B cell (primary cell): ENCODE measurements at places on chromosomes 5 and 9. TPM values are rescaled to one million over a fixed set of nuclear protein-coding genes. Genes with fewer than 3 reads are reported as not detected.

Gene SPEF2
- total RNA-seq, result 0.59 and 1.00 TPM in 2 replicates

Gene ASTN2
- 3.3 and 3.6 TPM in 2 replicates for total RNA-seq

Gene EIF4E1B
- not detected in 2 replicates for total RNA-seq

Gene ABL1
- 44.5 and 46.0 TPM in 2 replicates for total RNA-seq

Gene SOX30
- total RNA-seq, result 0.29 and 0.49 TPM in 2 replicates

Gene PHF24
- total RNA-seq, result not detected in 2 replicates

Gene CHD1
- 91.4 and 96.1 TPM in 2 replicates for total RNA-seq

Gene SHOC1
- not detected in 2 replicates for total RNA-seq

Gene EQTN
- 0.95 TPM in 1 of 2 replicates, not detected in the other for total RNA-seq

GRCh38 chr5:124605541-124605940 is 140.9 kb downstream of the ZNF608 start:
- no peak for DNase-seq

- DNase-seq, result no peak
Observed at GRCh38 chr5:133642153-133642722, 29.9 kb upstream of the FSTL4 start.

DNA sequence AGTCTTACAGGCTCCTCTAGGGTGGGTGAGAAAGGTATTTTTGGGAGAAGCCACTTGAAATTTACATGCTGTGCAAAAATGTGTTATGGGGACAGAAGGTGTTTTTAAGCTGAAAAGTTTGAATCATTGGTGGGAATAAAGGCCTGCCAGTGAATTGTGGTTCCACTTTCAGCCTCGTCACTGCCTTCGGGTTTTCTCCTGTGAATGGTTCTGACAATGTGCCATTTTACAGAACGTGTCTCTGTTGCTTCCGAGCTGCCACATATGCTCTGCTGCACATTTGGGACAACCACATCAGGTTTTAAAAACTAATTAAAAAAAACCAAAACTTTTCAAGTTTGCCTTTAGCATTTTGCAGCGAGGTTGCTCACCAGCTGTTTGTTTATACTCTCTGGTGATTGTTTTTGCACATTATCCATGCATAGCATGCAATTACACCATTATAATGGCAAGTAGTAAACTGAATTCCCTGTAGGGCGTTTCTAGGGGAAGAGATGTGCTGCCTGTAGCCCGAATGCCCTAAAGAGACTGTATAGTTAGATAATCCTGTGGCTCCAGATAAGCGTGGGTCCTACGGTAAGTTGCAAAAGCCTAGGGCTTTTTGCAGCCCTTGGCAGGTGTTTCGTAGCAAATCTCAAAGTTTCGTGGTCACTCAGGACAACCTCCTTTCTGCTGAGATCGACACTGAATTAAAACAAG is 40.1 kb upstream of the SUB1 start:
- DNase-seq, result no peak

GRCh38 chr5:121384359-121384758 is 467.3 kb upstream of the FTMT start:
- DNase-seq, result no peak

GRCh38 chr5:34923694-34924461 is 5.5 kb upstream of the DNAJC21 start:
- DNase-seq, result no peak

DNA sequence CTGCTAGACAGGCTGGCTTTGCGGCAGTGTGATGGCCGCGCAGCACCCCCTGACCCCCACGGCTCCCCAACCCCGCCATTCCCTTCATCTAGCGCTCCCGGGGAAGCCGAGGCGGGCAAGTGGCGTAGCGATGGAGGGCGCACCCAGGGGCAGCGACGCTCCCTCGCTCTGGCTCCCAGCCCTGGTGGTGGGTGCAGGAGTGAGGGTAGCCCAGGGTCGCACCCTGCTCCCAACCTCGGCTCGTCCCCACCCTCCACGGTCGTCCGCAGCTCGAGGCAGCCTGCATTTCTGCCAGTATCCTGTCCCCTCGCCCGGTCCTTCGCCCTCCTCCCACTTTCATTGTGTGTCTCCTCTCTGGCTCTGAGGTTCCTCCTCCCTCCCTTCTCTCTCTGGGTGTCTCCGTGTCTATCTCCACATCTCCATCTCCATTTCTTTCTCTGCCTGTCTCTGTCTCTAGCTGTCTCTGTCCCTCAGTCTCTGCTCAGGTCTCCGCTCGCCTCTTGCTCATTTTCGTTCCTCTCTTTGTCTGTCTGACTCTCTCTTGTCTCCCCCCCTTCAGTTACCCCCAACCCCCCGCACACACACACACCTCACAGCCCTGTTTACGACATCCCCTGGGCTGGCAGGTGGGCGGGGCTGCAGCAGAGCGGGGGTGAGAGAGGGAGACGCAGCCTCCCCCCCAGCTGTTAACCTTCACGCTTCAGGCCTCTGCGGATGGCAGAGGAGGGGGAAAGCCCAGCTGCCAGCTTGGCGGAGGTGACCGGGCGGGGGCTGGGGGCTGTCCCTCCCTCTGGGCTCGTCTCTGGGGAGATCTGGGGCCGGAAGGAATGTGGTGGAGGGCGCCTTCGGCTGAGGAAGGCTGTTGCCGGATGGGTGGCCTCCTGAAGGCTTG is 48.7 kb upstream of the PSD2 start:
- DNase-seq, result peak; percentile 94

DNA sequence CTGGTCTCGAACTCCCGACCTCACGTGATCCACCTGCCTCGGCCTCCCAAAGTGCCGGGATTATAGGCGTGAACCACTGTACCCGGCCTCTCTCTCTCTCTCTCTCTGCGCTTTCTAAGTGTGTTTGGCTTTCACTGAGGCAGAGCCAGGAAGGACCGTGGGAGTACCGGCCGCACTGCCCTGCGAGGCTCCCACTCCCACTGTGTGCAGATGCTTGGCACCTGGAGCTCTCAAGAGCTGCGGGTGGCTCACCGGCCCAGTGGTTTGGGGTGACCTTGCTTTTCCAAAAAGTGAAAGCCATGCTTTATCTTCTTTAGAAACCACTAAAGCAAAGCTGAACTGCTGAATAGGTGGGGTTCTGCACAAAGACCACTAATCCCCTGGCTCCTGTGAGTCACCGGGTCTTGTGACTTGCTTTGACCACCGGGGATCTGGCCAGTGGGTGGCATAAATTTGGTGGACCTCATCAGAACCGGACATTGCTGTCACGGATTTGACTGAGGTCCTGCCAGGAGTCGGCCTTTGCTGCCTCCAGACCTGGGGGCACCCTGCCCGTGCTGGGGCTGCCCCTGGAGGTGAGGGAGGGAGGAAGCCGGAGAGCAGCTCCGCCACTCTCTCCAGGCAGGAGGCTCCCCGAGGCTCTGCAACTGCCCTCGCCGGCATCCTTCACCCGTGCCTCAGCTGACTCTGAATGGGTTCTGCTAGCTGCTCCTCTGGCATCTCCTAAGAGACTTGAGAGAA is 228.9 kb downstream of the FANCC start:
- no peak for DNase-seq

GRCh38 chr5:50958852-50959457 is 292.5 kb downstream of the PARP8 start:
- peak; percentile 38 for DNase-seq

GRCh38 chr5:141560151-141560550 is 58.6 kb downstream of the DIAPH1 start:
- no peak for DNase-seq

- no peak for DNase-seq
Observed at GRCh38 chr9:34463098-34463900, 4.7 kb downstream of the DNAI1 start.

GRCh38 chr5:119470851-119471451 is 18.7 kb downstream of the HSD17B4 start:
- DNase-seq, result peak; percentile 27

- no peak for DNase-seq
Observed at GRCh38 chr5:32827981-32828380, 116.9 kb downstream of the NPR3 start.

DNA sequence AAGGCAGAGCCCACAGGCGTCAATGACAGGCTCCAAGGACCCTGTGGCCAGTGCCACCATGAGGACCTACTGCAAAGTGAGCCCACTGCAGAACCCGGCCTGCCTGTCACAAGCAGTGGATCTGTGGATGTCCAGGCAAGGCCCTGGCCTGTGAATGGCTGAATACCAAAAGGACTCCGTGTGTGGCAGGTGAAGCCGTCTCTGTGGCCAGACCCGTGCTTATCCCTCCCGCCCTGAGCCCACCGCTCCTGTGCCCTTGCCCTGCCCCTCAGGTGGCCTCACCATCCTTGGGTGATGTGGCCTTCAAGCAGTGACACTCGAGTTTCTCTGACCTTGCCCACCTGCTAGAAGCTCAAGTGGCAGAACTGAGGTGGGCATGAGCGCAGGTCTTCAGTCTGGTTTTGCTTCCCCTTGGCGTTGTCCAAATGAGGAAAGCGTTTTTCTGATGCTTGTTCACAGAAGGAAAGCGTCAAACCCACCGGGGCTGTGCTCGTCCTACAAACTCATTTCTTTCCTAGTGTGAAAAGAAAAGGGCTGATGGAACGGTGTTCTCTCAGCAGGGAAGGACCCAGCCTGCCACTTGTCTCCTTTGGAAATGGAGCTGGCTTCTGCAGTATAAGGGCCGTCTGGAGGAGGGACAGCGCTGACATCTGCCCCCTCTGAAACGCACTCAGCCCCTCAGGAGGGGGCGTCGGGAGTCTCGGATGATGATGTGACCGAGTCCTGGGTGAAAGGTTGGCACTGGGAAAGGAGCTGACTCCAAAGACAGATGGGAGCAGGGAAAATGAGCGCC is 377.7 kb upstream of the IRX4 start:
- DNase-seq, result no peak

DNA sequence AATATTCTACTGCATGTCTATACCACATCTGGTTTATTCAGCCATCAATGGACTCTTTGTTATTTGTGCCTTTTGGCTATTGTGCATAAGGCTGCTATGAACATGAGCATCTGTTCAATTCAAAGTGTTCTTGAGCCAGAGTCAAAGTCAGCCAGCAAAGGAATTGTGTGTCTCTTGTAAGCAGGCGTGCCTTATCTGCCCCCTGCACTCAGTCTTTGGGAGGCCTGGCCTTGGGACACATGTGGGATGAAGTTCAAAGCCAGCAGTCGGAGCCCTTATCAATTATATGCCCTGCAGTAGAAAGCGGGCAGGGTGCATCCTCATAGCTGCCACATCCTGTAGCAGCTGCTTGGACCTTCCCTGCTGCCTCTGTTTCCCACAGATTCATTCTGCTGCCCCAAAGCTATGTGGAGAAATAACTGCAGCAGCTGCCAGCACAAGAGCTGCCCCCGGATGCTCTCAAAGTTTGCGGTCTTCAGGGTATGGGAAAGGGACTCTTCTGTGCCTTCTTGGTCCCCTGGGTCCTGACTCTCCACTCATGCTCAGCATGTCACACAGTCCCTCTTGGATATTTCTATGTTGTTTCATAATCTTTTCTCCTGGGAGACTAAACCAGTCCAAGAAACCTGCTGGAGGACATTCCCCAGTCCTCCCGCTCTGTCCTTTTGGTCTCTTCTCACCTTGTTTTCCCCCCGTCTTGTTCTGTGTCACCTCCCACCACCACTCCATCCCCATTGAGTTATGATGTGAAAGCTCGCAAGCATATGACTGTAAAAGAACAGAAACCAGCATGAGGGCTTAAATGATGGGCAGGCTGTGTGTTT is 35.9 kb downstream of the STOM start:
- DNase-seq, result no peak

DNA sequence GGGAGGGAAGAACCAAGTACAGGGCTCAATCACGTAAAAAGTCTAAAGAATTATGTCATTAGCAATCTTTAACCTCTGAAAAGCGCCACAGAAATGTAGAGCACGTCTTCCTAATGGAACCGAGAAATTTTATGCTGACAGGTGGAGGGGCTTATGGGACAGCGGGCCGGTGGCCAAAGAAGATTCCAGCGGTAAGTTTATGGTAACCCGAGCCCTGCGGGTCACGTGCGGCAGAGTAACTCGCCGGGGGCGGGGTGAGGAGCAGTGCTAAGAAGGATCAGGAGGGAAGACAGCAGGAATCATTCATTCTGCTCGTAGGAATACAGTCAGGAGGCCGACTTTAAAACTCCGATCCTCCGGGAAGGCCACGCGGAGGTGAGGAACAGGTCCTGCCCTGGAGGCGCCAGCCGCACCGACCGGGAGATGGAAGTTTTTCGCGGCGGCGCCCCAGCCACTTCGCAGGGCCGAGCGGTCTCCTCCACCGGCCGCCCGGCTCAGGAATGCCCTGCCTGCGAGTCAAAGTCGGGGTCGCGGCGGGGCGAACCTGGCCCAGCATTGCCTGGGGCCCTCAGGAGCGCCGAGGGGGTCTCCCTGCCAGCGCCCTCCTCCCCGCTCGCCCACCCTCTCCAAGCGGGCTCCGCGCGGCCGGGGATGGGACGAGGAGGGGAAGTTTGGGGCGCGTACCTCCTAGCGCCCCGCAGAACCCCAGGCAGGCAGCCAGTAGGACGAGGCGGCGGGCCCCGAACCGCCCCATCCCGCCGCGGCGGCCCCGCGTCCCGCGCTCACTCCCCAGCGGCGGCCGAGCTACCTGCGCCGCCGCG is 101.8 kb downstream of the ESM1 start:
- peak; percentile 26 for DNase-seq
